Glomerular endothelial cell (primary cell): ENCODE measurements at places on chromosomes 7 and 10. TPM values are rescaled to one million over a fixed set of nuclear protein-coding genes. Genes with fewer than 3 reads are reported as not detected.

Gene GPR22
- total RNA-seq, result not detected in 2 replicates

Gene SMURF1
- total RNA-seq, result 17.3 and 25.0 TPM in 2 replicates

Gene C10orf53
- not detected in 2 replicates for total RNA-seq

Gene TECPR1
- total RNA-seq, result 59.3 and 66.3 TPM in 2 replicates
